Right cardiac atrium (tissue), 5 donors: ENCODE measurements at places on chromosomes 5 and 9. TPM values are rescaled to one million over a fixed set of nuclear protein-coding genes. Genes with fewer than 3 reads are reported as not detected.

The CPLANE1 gene
- polyA plus RNA-seq: 2.3 TPM

The F2RL1 gene
- 0.68 TPM for polyA plus RNA-seq

The FAM120AOS gene
- 39.8 TPM for polyA plus RNA-seq

The PCDHAC1 gene
- not detected for polyA plus RNA-seq

The BAG1 gene
- 222 TPM for polyA plus RNA-seq

The SHOC1 gene
- polyA plus RNA-seq: not detected

The PALM2AKAP2 gene
- 7.6 TPM for polyA plus RNA-seq

The COL23A1 gene
- polyA plus RNA-seq: 2.5 TPM

The PCDHA3 gene
- polyA plus RNA-seq: 0.07 TPM

The OR1B1 gene
- not detected for polyA plus RNA-seq

The KIAA1958 gene
- polyA plus RNA-seq: 0.66 TPM

The BRD9 gene
- polyA plus RNA-seq: 17.1 TPM

The ARAP3 gene
- polyA plus RNA-seq: 12.4 TPM

The OR1Q1 gene
- polyA plus RNA-seq: not detected

The LIFR gene
- polyA plus RNA-seq: 16.8 TPM

The LMBRD2 gene
- polyA plus RNA-seq: 4.2 TPM

The BTNL3 gene
- polyA plus RNA-seq: 0.11 TPM

The NTRK2 gene
- polyA plus RNA-seq: 9.6 TPM

The PWWP2A gene
- 4.5 TPM for polyA plus RNA-seq

The WNT8A gene
- not detected for polyA plus RNA-seq

The ZNF454 gene
- polyA plus RNA-seq: 1.9 TPM

The PCDHB11 gene
- 0.48 TPM for polyA plus RNA-seq

The PLEKHG4B gene
- under 0.01 TPM for polyA plus RNA-seq

The CCL28 gene
- 1.4 TPM for polyA plus RNA-seq

The PCDHA10 gene
- polyA plus RNA-seq: 0.02 TPM

The ADCY2 gene
- polyA plus RNA-seq: 0.27 TPM

The ENTPD2 gene
- polyA plus RNA-seq: 2.1 TPM

The ZNF462 gene
- polyA plus RNA-seq: 5.2 TPM

The MYMK gene
- polyA plus RNA-seq: not detected

The TICAM2 gene
- 1.5 TPM for polyA plus RNA-seq

The CCDC180 gene
- polyA plus RNA-seq: 3.2 TPM

The WDR31 gene
- polyA plus RNA-seq: 5.4 TPM

The IRX4 gene
- polyA plus RNA-seq: not detected

The CDH6 gene
- 0.84 TPM for polyA plus RNA-seq

The SPINK1 gene
- polyA plus RNA-seq: 0.38 TPM

The SLC36A3 gene
- not detected for polyA plus RNA-seq

The GAPT gene
- 0.11 TPM for polyA plus RNA-seq

The DOCK8 gene
- 1.5 TPM for polyA plus RNA-seq

The CDX1 gene
- polyA plus RNA-seq: 0.09 TPM

The DMGDH gene
- polyA plus RNA-seq: 1.9 TPM

The PCAT7 gene
- polyA plus RNA-seq: 0.05 TPM
